Activated T-helper 2 cell treated with anti-CD3 and anti-CD28 coated beads, Interferon-gamma antibody, Interleukin-2, Interleukin-4, amounts not matched to agents 10 μg/mL and 5 μg/mL and 100 μg/mL, durations not matched to agents 14 hours and 24 hours and 36 hours (primary cell): ENCODE measurements at places on chromosomes 16 and 17. TPM values are rescaled to one million over a fixed set of nuclear protein-coding genes. Genes with fewer than 3 reads are reported as not detected.

- DNase-seq, result no peak
- H3K4me1 ChIP-seq, result peaks cover 4% of the 10 kb centered on the region
- H3K36me3 ChIP-seq, result peaks cover 6% of the 10 kb centered on the region
- H3K4me3 ChIP-seq, result no peak overlapping the region
- no peak overlapping the region for H3K27ac ChIP-seq
- H3K27me3 ChIP-seq, result no peaks in the 10 kb centered on the region
Measured at GRCh38 chr17:43531955-43532354, 14.2 kb downstream of the ETV4 start.

Gene TMEM114
- total RNA-seq, result not detected in 2 replicates

- DNase-seq, result no peak
- H3K27me3 ChIP-seq, result no peaks in the 10 kb centered on the region
- H3K27ac ChIP-seq, result no peak overlapping the region
Measured at GRCh38 chr16:65945493-65945892, 421.0 kb upstream of the CDH5 start.

Gene EFCAB5
- 0.64 and 0.94 TPM in 2 replicates for total RNA-seq

Gene GEMIN4
- total RNA-seq, result 62.8 and 64.2 TPM in 2 replicates

DNA sequence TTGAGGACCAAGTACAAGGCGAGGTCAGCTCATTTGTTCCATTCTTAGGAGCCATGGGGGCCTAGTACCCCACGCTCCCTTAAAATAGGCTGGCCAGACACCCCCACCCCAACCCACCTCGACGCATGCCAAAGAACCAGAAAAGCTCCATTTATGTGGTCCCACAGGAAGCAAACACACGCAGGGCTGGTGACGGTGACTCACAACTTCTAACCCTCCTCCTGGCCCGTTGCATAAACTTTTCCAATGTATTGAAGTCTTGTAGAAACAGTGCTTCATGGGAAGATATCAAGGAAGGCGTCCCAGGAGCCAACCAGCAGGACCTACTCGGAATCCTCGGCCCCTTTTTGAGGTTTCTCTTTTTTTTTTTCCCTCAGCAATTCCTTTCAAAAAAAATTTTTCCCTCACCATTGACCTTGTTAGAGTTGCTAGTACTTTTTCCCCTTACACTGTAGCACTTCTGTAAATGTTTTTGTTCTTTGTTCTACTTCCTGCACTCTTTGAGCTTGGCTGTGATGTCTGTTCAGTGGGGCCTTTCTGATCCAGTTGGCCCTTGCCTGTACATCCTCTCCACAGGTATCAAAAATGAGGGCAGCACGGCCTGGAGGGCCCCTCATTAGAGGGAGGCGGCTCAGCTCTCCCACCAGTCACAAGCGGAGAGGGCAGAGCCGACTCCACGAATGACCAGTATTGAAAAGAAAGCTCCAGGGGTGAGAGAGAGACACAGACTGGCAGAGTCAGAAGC is 208.3 kb downstream of the RGS9 start:
- peaks cover 11% of the 10 kb centered on the region for H3K27me3 ChIP-seq
- peaks cover 3% of the 10 kb centered on the region for H3K4me1 ChIP-seq
- no peak overlapping the region for H3K4me3 ChIP-seq

DNA sequence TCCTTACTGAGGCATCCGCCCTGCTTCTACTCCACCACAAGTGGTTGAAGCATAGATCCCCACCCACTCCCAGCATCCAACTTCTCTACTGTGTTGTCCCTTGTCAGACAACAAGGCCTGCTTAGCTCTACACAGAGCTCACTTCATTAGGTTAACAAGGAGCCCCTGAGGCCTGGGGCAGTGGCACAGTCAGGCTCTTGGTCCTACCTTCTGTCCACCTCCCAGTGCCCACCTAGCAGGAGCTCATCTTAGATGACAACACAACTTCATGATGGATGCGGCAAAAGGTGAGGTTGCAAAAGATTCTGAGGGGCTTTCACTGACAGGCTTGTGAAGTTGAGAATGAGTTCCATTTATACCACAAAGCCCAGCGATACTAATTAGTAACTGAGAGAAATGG is 432.0 kb upstream of the CDH5 start:
- no peak overlapping the region for H3K4me3 ChIP-seq
- no peak for DNase-seq
- H3K36me3 ChIP-seq, result no peaks in the 10 kb centered on the region
- H3K27me3 ChIP-seq, result no peaks in the 10 kb centered on the region

DNA sequence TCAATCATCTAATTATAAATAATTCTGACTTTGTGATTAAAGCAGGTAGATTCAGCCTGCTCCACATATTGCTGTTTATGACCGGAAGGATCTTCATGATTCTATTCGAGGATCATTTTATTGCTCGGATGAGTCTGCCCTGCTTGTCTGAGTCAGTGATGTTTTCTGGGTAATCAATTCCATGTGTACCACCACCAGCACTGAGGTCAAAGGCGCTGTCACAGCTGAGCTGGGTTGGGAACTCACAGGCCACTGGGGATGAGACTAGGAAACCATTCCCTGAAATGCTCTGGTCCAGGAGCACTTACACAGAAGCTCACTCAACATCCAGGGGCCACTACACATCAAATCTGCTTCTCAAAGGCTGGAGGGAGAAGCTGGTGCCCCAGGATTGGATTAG is 30.4 kb upstream of the ERN1 start:
- H3K4me1 ChIP-seq, result peaks cover 4% of the 10 kb centered on the region
- H3K36me3 ChIP-seq, result no peaks in the 10 kb centered on the region
- no peak overlapping the region for H3K4me3 ChIP-seq
- H3K27me3 ChIP-seq, result no peaks in the 10 kb centered on the region
- no peak overlapping the region for H3K27ac ChIP-seq

- H3K36me3 ChIP-seq, result no peaks in the 10 kb centered on the region
- H3K27ac ChIP-seq, result peak overlapping the region; percentile 82
- H3K4me3 ChIP-seq, result peak overlapping the region; percentile 54
- peaks cover 46% of the 10 kb centered on the region for H3K4me1 ChIP-seq
Measured at GRCh38 chr17:39092692-39093230, 58.7 kb downstream of the PLXDC1 start.

GRCh38 chr16:4704913-4705312 is 11.6 kb downstream of the NUDT16L1 start:
- no peaks in the 10 kb centered on the region for H3K27me3 ChIP-seq
- no peak overlapping the region for H3K4me3 ChIP-seq
- H3K36me3 ChIP-seq, result peaks cover 20% of the 10 kb centered on the region

DNA sequence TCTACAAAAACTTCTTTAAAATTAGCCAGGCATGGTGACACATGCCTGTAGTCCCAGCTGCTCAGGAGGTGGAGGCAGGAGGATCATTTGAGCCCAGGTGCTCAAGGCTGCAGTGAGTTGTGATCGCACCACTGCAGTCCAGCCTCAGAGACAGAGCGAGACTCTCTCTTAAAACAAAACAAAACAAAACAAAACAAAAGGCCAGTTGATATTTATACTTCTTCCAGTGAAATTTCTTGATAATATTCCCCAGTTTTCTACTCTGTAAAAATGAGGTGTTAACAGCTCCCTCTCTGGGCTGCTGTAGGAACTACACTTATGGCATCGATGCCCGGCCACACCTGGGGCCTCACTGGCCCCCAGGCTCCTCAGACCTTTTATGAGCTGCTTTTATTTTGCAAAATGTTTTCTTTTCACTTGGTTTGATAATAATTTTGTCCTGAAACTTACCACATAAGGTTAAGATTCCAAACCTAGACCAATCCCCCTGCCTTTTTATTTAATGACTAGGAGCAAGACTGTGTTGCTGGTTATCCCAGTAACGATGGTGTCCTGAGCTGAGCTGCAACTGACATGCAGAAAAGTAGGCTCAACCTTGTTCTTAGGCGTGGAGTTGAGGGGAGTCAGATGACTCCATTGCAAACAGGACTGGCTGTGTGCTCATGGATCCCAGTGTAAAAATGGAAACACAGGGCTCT is 17.6 kb downstream of the MAPK8IP3 start:
- peaks cover 22% of the 10 kb centered on the region for H3K4me1 ChIP-seq
- no peaks in the 10 kb centered on the region for H3K27me3 ChIP-seq
- no peak for DNase-seq
- no peak overlapping the region for H3K4me3 ChIP-seq
- peaks cover 14% of the 10 kb centered on the region for H3K36me3 ChIP-seq
- peak overlapping the region; percentile 6 for H3K27ac ChIP-seq

Gene SLFN12
- 7.5 and 8.8 TPM in 2 replicates for total RNA-seq

Gene ASIC2
- total RNA-seq, result not detected in 2 replicates

DNA sequence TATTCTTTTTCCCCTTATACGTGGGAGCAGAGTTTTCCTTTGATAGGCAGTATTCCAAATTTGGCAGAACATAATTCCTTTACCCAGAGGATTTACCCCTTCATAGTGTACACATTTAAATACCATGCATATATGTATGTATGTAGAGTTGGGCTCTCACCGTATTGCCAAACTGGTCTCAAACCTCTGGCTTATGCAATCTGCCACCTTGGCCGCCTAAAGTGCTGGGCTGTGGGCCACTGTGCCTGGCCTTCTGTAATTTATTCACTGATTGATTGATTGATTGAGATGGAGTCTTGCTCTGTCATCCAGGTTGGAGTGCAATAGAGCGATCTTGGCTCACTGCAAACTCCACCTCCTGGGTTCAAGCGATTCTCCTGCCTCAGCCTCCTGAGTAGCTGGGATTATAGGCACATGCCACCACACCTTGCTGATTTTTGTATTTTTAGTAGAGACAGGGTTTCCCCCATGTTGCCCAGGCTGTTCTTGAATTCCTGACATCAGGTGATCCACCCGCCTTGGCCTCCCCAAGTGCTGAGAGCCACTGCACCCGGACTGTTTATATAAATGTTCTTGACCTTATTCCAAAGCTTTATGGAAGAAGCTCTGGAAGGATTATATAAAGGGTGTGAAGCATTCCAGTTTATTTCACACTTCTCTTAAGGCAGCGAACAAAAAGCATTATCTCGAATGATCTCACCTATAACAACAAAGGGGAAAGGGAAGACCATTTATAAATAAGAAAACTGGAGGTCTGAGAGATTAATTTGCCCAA is 14.9 kb downstream of the GLG1 start:
- H3K36me3 ChIP-seq, result peaks cover 30% of the 10 kb centered on the region
- H3K4me1 ChIP-seq, result peaks cover 22% of the 10 kb centered on the region
- H3K27me3 ChIP-seq, result no peaks in the 10 kb centered on the region
- DNase-seq, result no peak
- no peak overlapping the region for H3K4me3 ChIP-seq

- no peak overlapping the region for H3K27ac ChIP-seq
- H3K4me3 ChIP-seq, result no peak overlapping the region
- H3K36me3 ChIP-seq, result no peaks in the 10 kb centered on the region
- H3K4me1 ChIP-seq, result no peaks in the 10 kb centered on the region
- DNase-seq, result no peak
Measured at GRCh38 chr16:88487920-88488851, 35.1 kb downstream of the ZFPM1 start.

Gene B4GALNT2
- 0.02 TPM in 1 of 2 replicates, not detected in the other for total RNA-seq

- H3K4me3 ChIP-seq, result no peak overlapping the region
- no peak for DNase-seq
- no peak overlapping the region for H3K27ac ChIP-seq
Measured at GRCh38 chr17:9828296-9829295, 2.9 kb downstream of the GLP2R start.

Gene ZPBP2
- total RNA-seq, result not detected in 2 replicates

Gene HIGD1B
- not detected in 2 replicates for total RNA-seq

DNA sequence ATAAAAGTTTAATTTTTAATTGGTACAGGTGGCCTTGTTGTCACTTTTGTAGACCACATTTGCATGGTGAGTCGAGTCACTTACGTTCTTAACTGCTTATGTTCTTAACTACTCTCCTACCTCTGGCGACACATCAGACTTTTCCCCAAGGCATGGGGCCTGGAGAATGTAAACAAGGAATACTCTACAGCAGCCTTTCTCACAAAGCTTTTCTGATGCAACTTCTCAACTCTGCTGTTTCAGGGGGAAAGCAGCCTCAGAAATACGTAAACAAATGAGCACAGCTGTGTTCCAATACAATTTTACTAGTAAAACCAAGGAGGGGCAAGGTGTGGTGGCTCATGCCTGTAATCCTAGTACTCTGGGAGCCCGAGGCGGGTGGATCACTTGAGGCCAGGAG is 6.9 kb downstream of the KARS1 start:
- DNase-seq, result no peak
- no peaks in the 10 kb centered on the region for H3K27me3 ChIP-seq
- no peak overlapping the region for H3K4me3 ChIP-seq

- no peak for DNase-seq
- H3K4me3 ChIP-seq, result no peak overlapping the region
- H3K36me3 ChIP-seq, result peaks cover 5% of the 10 kb centered on the region
- H3K4me1 ChIP-seq, result peaks cover 26% of the 10 kb centered on the region
Measured at GRCh38 chr17:69428252-69428980, 13.9 kb downstream of the MAP2K6 start.

DNA sequence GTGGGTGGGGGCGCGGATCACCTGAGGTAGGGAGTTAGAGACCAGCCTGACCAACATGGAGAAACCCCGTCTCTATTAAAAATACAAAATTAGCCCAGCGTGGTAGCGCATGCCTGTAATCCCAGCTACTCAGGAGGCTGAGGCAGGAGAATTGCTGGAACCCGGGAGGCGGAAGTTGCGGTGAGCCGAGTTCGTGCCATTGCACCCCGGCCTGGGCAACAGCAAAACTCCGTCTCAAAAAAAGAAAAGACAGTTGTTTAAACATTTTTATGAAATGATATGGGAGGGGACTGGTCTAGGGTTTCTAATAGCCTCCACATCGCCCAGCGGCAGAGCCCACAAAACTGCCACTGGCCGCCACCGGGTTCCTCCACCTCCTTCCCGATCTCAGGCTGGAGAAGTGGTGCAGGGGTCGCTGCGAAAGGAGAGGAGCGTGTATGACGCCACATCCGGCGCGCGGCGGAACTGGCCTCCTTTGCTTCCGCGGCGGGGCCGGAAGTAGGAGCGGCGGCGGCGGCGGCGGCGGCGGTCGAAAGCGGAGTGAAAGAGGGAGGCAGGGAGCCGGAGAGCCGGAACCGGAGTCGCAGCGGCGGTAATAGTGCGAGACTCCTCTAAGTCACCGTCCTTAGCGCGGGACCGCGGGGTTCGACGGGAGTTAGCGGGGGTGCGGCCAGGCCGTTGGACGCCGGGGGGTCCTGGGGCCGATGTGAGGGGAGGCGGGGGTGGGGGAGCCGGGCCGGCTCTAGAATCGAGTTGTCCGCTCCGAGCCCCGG is at the start of gene PPP4C:
PPP4C (plus strand) TSS at position 492 of the 773 bp plus-strand sequence. CDS start 384 bp downstream, outside the sequence.
- H3K27me3 ChIP-seq, result no peaks in the 10 kb centered on the region
- DNase-seq, result peak; percentile 89
- H3K27ac ChIP-seq, result peak within 1 kb of the TSS; percentile 93
- peaks cover 62% of the 10 kb centered on the region for H3K36me3 ChIP-seq
- peak within 1 kb of the TSS; percentile 93 for H3K4me3 ChIP-seq

Gene CRHR1
- total RNA-seq, result not detected in 2 replicates

Gene TMEM208
- 53.8 and 55.4 TPM in 2 replicates for total RNA-seq
